ENCODE measurements at places on chromosomes 3 and 15.

DNA sequence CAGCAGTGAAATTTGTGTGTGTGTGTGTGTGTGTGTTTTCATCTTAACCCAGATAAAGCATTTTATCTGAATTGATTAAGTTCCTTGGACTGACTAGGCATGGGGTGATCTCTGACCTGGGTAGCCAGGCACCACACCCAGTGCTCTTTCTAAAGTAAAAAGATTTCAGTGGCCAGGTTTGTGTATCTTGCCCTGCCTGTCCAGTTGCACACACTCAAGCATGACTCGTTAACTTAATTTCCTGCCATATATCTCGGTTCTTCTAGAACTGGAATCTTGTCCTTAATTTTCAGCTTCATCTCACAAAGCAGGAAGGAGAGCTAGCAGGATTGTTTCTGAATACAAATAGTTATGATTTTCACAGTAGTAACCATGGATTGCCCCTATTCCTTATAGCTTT is 17.0 kb downstream of the TM4SF18 start:
- DNase-seq: no peak

DNA sequence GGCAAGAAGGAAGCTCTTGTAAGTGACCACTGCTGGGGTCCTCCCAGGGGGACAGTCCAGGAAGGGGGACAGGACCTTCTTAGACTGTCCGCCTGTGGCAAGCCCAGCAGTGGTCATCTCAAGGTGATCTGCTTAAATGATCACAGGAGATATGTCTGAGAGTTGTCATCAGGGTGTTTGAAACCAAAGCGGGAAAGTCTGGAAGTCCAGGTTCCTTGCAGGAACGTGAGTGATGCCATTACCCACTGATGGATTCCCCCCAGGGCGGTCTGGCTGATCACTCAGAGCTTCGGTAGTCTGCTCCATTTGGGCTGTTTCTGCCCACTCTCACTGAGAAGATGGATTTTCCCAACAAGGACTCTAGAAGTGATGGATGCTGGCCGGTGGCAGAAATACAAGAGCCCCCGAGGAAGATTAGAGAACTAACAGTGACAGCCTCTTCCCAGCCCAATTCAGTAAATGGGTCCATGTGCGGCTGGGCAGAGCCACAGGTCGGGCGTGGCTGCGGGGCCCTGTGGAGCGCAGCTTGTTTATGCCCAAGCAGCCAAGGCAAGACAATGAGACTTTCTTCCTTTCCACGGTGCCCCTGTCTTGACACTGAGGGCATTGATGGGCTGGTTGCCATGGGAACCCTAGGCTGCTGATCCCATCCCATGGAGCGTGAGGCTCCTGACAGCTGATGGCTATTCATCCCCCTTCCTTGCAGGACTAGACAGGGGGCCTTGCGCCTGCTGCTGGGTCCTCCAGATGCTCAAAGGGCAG is 9.5 kb downstream of the PCSK6 start:
- peak; percentile 10 for DNase-seq

DNA sequence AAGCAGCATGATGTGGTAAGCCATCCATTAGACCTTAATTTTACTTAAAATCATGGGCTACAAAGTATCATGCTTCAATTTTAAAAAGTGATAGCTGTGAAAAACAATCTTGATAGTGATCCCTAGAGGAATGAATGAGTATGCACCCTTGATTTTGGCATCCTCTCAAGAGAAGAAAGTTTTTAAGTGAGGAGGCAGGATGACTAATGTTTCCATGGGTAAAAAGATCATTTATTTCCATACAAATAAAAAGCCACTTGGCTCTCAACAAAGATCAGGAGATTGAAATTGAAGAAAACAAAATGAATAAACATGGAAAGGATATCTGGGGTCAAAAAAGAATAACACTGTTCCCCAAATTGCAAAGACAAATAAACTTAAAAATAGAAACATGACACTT is 305.4 kb downstream of the MEX3B start:
- DNase-seq: no peak

DNA sequence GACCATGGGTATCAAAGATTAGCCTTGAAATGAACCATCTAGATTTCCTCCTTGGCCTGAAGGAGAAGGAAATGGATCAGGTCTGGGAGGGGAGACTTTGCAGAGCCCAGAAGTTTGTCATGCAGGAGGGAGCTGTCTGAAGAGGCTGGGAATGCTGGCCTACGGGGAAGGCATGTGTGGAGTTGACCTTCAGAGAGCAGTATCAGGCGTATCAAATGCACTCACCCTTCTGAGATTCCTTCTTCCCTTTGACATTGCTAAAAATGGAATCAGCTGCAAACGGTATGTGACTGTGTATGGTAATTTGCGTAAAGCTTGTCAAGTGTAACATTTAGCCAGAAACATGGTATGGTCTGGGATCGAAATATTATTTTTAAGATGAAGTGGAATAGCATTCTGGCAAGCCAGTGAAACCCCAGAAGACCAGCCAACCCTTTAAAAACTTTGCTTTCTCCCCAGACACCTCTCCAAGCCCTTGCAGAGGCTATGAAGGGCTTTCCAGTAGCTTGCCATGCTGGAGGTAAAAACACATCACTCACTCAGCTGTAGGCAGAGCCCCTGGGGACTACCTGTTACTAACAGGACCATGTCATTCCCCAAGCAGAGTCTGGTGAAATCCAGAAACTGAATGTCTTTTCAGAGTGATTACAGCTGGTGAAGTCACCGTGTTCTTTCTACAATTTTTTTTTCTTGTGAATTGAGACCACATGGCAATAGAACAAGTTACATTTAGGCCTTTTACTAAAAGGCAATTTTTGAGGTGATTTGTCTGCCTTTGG is 174.7 kb upstream of the SLC24A5 start:
- DNase-seq: no peak

- no peak for DNase-seq
Observed at GRCh38 chr15:90305932-90306331, 40.5 kb downstream of the NGRN start.

DNA sequence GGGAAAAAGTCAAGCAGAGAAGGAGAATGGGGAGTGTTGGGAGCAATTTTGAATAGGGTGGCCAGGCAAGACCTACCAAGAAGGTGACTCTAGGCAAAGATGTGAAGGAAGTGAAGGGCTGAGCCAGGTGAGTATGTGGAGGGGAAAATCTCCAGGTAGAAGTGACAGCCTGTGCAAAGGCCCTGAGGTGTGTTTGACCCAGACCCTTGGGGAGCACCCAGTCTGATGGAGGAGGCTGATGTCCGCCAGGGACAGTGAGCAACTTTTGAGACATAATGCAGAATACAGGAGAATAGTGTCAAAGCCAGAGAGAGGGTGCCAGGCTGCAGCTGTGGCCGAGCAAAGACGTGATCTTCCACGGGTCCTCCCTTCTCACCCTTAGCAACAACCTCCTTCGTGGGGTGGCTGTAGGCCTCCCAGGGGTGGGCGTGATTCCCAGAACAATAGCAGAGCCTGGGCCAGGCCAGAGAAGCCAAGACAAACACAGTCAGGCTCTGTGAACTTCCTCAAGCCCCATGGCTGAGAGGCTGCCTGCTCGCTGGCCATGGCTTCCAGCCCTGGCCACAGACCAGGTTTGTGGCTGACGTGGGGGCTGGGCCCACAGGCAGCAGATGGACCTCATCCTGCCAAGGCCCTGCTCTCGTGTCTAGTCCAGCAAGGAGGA is 58.1 kb downstream of the SLC6A6 start:
- no peak for DNase-seq

DNA sequence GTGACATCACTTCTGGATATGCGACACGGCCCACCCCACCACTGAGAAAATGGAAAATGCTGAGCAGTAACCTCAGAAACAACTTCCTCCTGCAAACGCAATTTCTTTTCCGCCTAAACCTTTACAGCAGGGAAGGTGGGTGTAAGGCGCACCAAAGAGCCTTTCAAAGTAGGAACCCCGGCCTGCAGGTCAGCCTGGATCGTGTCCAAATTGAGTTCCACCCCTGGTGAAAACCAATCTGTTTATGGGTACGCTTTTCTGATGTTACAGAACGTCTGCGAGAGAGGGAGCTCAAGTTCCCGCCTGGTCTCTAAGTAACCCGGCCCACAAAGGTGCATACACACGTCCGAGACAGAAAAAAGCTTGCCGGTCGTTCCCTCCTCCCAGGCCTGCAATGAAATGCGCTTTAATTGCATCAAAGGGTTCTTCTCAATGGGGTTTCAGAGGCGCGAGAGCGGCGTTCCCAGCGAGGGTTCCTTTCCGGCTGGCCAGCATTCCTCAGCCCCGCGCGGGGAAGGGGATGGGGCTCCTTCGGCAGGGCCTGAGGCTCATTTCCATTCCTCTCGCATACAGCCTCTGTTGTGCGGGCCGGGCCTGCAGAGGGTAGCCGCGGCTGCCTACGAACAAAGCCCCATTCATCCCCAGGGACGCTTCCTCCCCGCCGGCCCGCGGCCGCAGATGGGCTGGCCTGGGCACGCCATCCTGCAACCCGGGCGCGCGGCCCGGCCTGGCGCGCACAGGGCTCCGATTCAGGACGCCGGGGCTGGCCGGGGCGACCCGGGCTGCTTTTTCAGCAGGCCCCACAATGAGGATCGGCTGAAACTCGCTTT is 138.1 kb downstream of the TMCO5A start:
- peak; percentile 65 for DNase-seq

DNA sequence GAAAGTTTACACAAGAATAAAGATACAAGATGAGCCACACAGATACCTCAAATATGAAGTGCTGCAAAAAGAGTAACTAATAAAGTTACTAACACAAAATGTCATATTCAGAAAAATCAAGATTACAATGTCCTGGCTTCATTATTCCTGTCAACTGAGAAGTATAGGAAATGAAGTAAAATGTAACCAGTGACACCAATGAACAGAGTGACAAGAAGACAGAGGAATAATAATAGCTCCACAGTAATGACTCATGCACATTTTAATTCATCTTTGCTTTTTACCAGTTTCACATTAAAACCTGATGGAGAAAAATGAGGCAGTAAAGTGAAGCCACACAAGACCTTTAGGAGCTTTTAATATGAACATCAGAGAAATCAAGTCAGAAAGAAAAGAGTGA is 214.1 kb downstream of the ZBBX start:
- no peak for DNase-seq

GRCh38 chr3:72593881-72594397 is 254.3 kb downstream of the SHQ1 start:
- no peak for DNase-seq

DNA sequence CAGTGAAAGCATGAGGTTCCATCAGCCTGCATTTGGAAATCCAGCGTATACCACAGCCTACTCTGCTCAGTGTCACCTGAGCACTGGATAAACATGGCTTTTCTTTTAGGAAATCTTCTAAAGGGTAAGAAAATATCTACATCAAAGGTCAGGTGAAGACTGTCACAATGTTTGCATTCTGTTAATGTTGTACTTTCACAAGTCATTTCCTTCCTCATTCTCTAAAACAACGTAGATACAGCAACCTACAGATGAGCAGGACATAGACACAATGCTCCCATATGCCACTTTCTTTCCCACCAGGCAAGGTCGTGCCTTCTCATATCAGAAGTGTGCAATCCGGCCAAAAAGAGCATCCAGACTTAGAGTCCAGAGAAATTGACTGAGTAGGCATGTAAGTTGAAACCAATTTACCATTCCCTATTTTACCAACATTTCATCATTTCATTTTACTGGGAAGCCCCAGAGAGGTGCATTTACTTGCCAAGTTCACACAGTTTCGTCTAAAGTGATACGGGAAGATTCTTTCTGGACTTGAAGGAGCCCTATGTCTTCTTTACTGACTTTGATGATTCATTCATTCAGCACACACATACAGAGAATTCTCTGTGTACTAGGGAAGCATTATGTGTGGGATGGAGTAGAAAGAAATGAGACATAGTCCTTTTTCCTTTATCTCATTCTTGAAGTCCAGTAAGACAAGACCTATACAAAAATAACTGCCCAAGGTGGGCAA is 30.6 kb upstream of the LPP start:
- DNase-seq: no peak

GRCh38 chr3:117998071-117998470 is 1036.6 kb downstream of the IGSF11 start:
- DNase-seq: no peak

- no peak for DNase-seq
Observed at GRCh38 chr15:77772641-77773402, 140.1 kb upstream of the LINGO1 start.

DNA sequence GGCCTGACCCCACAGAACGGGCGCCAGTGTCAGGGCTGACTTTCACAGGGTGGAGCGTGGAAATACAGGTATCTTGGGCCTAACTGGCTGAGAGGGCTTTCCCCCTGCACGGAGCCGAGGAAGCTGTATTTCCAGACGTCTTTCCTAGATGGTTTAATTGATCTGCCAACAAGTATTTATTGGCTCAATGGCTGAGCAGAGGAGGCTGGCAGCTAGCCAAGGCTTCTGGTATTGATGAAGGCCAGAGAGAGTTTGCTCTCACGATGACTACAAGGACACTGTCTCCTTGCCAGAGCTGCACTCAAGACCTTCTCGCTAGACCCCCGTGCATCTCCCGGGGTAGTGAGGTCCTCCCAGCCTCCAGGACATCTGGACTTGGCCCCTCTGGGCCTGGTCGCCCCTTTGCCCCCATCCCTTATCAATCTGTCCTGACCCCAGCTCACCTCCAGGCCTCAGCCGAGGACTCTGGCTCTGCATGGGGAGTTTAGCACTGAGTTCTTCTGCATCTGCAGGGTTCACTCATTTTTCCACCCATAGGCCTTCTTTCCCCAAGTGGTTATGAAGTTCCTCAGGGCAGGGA is 20.6 kb downstream of the SPSB4 start:
- no peak for DNase-seq

- DNase-seq: peak; percentile 21
Observed at GRCh38 chr3:51715231-51715976, 8.5 kb downstream of the GRM2 start.

GRCh38 chr3:192155194-192155593 is 572.1 kb downstream of the FGF12 start:
- DNase-seq: no peak

GRCh38 chr3:57896691-57897090 is 111.5 kb upstream of the FLNB start:
- DNase-seq: no peak

Data from D341Med (cell line).